RWPE2 (cell line): ENCODE measurements at places on chromosomes 3 and 15.

- no peak overlapping the region for H3K27ac ChIP-seq
- H3K27me3 ChIP-seq = no peaks in the 10 kb centered on the region
- no peaks in the 10 kb centered on the region for H3K36me3 ChIP-seq
- no peaks in the 10 kb centered on the region for H3K4me1 ChIP-seq
- H3K4me3 ChIP-seq = no peak overlapping the region
- no peak for DNase-seq
Measured at GRCh38 chr3:138479438-138479863, 45.0 kb downstream of the ESYT3 start.

GRCh38 chr3:9121366-9122001 lies 128.0 kb downstream of the SRGAP3 start:
- H3K36me3 ChIP-seq = peaks cover 3% of the 10 kb centered on the region; the same call in 1 of the 2 replicates
- DNase-seq = no peak
- H3K4me1 ChIP-seq = no peaks in the 10 kb centered on the region
- H3K27ac ChIP-seq = no peak overlapping the region

DNA sequence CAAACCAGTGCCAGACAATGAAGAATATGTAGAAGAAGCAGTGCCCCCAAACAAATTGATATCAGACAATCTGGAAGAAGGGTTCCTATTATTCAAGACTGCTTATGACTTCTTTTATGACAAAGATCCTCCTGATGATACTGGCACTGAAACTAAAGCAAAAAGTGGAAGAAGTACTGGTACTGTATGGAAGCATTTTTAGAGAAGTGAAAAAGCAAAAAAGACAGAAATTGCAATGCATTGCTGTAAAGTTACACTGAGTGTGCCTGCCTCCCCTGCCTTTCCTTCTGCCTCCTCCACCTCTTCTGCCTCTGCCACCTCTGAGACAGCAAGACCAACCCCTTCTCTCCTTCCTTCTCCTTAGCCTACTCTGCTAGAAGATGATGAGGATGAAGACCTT lies 167.6 kb downstream of the PLCL2 start:
- H3K27ac ChIP-seq = no peak overlapping the region
- H3K27me3 ChIP-seq = no peaks in the 10 kb centered on the region
- H3K4me3 ChIP-seq = no peak overlapping the region
- DNase-seq = no peak

DNA sequence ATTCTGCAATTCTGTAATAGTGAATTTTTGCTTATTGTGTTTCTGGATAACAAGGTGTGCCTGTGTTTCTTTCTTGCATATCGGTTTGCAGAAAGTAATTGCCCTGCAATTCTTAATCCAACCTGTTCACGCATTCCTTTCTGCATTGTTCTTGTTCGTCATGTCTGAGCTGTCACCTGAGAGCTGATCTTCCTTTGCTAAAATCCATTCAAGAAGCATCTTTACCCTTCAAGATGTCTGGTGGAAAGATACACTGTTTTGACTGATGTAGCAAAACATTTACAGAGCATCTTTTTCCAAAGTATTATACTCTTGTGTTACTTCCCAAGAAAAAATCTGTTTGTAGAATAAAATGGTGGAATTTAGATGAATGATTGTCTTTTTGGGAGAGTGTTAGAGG lies 159.0 kb upstream of the WNT5A start:
- H3K4me1 ChIP-seq = no peaks in the 10 kb centered on the region
- no peaks in the 10 kb centered on the region for H3K36me3 ChIP-seq
- peaks cover 6% of the 10 kb centered on the region for H3K27me3 ChIP-seq
- no peak overlapping the region for H3K4me3 ChIP-seq
- H3K27ac ChIP-seq = no peak overlapping the region

DNA sequence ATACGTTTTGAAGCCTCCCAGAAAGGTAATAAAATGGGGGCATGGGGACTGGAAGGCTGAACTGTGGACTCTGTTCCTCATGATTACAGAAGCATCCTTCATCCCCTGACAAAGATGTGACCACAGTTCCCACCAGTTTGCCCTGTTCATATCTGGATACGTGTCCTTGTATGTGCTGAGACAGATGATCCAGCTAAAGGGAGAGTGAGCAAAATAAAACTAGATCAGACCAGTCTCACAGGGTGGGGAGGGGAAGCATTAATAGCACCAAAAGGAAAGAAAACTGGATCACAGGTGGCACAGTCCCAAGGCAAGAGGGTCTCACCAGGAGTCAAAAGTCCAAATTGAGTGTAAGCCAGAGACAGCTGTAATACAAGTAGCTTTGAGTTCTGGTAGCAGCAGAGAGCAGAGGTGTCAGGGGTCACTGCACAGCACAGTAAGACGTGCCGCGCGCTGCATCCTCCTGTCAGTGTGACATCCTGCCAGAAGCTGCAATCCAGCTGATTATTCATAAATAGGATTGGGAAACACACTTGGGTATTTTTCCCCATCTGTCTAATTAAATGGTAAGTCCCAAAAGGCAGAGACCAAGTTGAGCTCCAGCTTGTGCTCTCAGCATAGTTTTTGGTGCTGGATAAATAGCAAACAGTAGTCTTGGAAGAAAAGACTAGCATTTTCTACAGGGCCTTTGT lies 560.0 kb upstream of the CFAP20DC start:
- no peaks in the 10 kb centered on the region for H3K4me1 ChIP-seq
- no peak overlapping the region for H3K4me3 ChIP-seq
- DNase-seq = no peak
- H3K27me3 ChIP-seq = no peaks in the 10 kb centered on the region

DNA sequence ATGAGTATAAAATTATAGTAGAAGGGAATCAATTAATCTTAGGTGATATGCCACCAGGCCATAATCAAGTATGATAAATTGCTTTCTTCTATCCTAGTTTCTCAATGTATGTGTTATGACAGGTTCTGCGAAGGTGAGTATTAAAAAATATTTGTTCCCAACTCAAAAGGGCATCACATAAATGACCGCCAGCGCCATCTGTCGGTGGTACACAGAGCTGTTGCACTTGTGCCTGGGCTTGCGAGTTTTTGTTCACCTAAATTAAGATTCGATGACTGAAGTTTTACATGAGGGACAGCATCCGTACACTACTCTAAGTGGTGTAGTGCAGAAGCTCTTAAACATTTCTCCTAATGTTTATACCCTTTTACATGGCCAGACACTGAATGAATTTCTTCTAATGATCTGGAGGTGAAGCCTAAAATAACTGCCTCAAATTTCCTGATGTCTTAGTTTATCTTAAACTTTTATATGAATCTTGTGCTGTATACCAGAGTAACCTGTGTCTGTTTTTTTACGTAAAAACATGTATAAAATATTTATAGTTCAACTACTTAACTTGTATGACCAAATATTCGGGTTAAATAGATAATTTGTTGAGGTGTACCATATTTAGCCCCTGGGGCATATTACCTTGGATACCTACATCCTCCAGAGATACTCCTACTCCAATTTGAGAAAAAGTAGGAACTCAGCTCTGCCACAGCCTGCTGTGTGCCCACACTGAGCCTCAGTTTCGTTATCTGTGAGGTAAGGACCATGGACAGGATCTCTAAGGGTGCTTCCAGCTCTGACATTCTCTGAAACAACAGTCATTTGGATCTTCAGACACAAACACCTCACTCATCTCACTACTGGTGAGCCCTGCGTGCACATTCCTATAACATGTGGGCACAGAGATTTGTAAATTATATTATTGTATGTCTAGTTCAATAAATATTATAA lies 365.6 kb downstream of the MAGI1 start:
- peaks cover 5% of the 10 kb centered on the region for H3K4me1 ChIP-seq
- no peak for DNase-seq
- H3K4me3 ChIP-seq = no peak overlapping the region
- H3K27ac ChIP-seq = no peak overlapping the region

- H3K36me3 ChIP-seq = no peaks in the 10 kb centered on the region
- no peak within 1 kb of the TSS for H3K4me3 ChIP-seq
- H3K4me1 ChIP-seq = no peaks in the 10 kb centered on the region
- no peaks in the 10 kb centered on the region for H3K27me3 ChIP-seq
- no peak for DNase-seq
Measured at GRCh38 chr3:155293516-155293915, at the start of gene STRIT1. TSS of gene STRIT1 (minus strand) at chr3:155293683.

GRCh38 chr15:29571792-29572431 lies 250.4 kb downstream of the TJP1 start:
- DNase-seq = no peak
- no peak overlapping the region for H3K27ac ChIP-seq
- H3K4me1 ChIP-seq = no peaks in the 10 kb centered on the region
- H3K27me3 ChIP-seq = peaks cover 91% of the 10 kb centered on the region

GRCh38 chr3:44529927-44530326 lies 25.1 kb upstream of the ZKSCAN7 start:
- no peaks in the 10 kb centered on the region for H3K36me3 ChIP-seq
- no peak for DNase-seq
- no peak overlapping the region for H3K4me3 ChIP-seq
- H3K27me3 ChIP-seq = no peaks in the 10 kb centered on the region
- H3K4me1 ChIP-seq = no peaks in the 10 kb centered on the region
- H3K27ac ChIP-seq = no peak overlapping the region

DNA sequence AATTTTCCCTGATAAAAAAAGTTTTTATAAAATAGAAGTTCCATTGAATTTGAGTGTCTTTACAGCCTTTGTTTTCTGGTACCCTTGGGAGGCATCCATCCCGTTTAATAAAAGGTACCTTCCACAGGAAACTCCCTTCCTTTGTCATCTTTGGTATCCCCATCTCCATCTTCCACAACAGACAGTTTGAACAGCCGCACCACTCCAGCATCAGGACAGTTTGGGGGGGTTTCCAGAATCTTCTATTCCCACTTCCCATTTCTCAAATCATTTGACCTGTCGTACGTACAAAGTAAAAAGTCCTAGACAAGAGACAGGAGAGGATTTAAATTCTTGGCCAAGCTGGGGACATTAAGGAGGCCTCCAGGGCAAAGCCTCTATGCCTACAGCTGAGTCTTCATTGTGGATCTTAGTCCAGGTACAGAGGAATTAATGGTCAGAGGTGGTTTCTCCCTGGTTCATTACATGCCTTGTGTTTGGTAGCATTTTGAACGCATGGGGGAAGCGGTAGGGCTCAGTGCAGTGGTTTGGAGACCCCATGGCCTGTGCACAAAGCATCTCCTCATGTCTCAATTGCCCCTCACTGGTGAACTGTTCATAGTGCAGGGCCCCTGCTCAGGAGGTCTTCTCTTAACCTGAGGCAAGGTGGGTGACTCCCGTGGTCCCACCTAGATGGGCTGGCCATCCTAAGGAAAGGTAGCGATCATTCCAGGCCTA lies 19.4 kb upstream of the BCL2A1 start:
- H3K27me3 ChIP-seq = no peaks in the 10 kb centered on the region
- no peaks in the 10 kb centered on the region for H3K36me3 ChIP-seq
- H3K27ac ChIP-seq = no peak overlapping the region
- no peak overlapping the region for H3K4me3 ChIP-seq
- H3K4me1 ChIP-seq = no peaks in the 10 kb centered on the region

- no peaks in the 10 kb centered on the region for H3K27me3 ChIP-seq
- no peak overlapping the region for H3K4me3 ChIP-seq
- no peak for DNase-seq
- no peaks in the 10 kb centered on the region for H3K36me3 ChIP-seq
- no peak overlapping the region for H3K27ac ChIP-seq
Measured at GRCh38 chr3:160490166-160490565, 40.6 kb upstream of the TRIM59 start.

DNA sequence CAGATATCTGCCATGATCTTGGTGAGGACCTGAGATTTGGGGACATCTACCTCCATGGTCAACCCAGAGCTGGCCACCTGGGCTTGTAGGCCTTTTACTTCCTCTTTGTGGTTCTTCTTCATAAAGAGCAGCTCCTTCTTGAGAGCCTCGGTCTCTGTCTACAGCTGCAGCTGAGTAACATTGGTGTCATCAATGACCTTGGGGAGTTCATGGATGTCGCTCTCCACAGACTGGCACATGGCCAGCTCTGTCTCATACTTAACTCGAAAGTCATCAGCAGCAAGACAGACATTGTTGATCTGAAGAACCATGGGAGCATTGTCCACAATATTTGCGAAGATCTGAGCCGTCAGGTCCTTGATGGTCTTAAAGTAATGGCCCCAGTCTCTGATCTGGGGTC lies 15.7 kb upstream of the RASA2 start:
- no peaks in the 10 kb centered on the region for H3K27me3 ChIP-seq
- H3K4me3 ChIP-seq = no peak overlapping the region
- no peaks in the 10 kb centered on the region for H3K4me1 ChIP-seq

GRCh38 chr3:113287803-113288648 lies 76.7 kb downstream of the BOC start:
- no peak overlapping the region for H3K4me3 ChIP-seq
- H3K27me3 ChIP-seq = no peaks in the 10 kb centered on the region
- DNase-seq = no peak
- H3K4me1 ChIP-seq = peaks cover 10% of the 10 kb centered on the region

DNA sequence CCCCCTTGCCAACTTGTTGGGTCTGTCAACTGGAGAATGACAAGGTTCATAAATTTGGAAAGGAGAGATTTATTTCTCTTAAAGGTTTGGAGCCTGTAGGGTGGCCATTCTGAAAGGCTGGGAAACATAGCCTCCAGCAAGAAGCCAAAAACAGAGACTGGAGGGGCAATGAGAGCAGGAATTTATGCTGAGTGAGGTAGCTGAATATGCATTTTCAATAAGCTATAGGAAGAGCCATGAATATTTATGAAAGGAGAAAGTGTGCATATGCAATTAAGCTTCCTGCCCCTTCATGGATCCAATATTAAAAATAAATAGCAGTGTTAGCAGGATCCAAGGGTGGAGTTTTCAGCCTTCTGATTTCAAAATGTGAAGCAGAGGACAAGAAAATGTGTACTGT lies 306.1 kb upstream of the LRRC3B start:
- DNase-seq = no peak
- no peaks in the 10 kb centered on the region for H3K27me3 ChIP-seq
- H3K4me3 ChIP-seq = no peak overlapping the region
- H3K4me1 ChIP-seq = no peaks in the 10 kb centered on the region
- H3K27ac ChIP-seq = no peak overlapping the region

DNA sequence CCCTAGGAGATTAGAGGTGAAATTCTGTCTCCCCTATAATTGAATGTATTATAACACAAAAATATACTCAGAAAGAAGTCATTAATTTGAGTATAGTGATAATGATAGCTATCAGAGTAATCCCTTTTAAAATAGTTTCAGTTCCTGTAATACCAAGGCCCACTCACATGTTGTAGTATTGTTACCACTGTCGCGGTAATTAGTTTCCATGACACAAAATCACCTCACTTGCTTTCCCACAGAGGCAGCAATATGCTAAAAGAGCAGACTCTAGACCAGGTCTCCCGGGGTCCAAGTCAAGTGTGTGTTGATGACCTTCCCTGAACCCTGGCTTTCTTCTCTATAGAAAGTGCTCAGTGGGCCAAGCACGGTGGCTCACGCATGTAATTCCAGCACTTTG lies 39.5 kb upstream of the NSMCE3 start:
- no peak for DNase-seq
- H3K4me1 ChIP-seq = peaks cover 5% of the 10 kb centered on the region
- H3K27me3 ChIP-seq = no peaks in the 10 kb centered on the region
- no peaks in the 10 kb centered on the region for H3K36me3 ChIP-seq
- H3K27ac ChIP-seq = no peak overlapping the region

DNA sequence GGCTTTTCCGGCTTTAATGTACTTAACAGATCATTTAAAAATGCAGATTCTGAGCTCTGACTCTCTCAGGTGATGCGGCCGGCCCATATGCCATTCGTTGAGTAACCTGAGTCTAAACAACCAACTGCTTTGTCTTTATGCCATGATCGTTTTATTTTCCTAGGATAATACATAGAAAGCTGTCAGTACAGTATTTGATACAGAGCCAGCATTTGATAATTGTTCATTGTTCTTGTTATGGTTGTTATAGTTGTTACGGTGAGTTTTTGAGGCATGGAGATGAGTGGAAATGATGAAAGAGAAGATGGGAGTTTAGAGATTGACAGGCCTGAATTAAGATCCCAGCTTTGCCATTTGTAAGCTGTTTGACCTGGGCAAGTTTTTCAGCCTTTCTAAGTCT lies 40.0 kb downstream of the TMEM45A start:
- no peaks in the 10 kb centered on the region for H3K36me3 ChIP-seq
- H3K27ac ChIP-seq = no peak overlapping the region
- no peaks in the 10 kb centered on the region for H3K27me3 ChIP-seq
- H3K4me1 ChIP-seq = peaks cover 13% of the 10 kb centered on the region
- no peak for DNase-seq
- no peak overlapping the region for H3K4me3 ChIP-seq
